ENCODE measurements at places on chromosomes 6 and 20. TPM values are rescaled to one million over a fixed set of nuclear protein-coding genes. Genes with fewer than 3 reads are reported as not detected.
A peak's percentile ranks its signal among the peaks of the same experiment; 100 is the strongest.

BPIFA1 gene
- not detected for total RNA-seq

BPIFB4 gene
- total RNA-seq: not detected

DNA sequence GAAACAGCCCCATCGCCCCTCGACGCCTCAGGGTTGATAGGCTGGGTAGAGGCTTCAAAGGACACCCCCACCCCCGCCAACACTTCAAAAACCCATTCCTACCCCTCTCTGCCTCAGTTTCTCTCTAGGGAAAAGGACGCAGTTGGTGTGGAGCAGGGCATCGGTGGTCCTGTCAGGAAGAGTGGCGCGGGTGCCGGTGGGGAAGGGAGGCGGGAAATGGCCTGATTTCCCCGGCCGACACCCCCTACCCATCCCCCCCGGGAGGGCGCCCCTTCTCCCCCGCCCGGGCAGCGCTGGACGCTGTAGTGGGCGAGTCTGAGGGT lies 367 bp downstream of the NRSN2 start:
- no peak for ATAC-seq

- peak; percentile 50 for ATAC-seq
These were observed 203.4 kb downstream of the MYLK4 start for GRCh38 chr6:2547355-2547754.

ATP6V1G2 gene
- total RNA-seq: not detected

ETV7 gene
- total RNA-seq: 2.1 TPM

SLC22A7 gene
- not detected for total RNA-seq

C6orf163 gene
- total RNA-seq: 1.1 TPM

CPXM1 gene
- total RNA-seq: 2.0 TPM

DNA sequence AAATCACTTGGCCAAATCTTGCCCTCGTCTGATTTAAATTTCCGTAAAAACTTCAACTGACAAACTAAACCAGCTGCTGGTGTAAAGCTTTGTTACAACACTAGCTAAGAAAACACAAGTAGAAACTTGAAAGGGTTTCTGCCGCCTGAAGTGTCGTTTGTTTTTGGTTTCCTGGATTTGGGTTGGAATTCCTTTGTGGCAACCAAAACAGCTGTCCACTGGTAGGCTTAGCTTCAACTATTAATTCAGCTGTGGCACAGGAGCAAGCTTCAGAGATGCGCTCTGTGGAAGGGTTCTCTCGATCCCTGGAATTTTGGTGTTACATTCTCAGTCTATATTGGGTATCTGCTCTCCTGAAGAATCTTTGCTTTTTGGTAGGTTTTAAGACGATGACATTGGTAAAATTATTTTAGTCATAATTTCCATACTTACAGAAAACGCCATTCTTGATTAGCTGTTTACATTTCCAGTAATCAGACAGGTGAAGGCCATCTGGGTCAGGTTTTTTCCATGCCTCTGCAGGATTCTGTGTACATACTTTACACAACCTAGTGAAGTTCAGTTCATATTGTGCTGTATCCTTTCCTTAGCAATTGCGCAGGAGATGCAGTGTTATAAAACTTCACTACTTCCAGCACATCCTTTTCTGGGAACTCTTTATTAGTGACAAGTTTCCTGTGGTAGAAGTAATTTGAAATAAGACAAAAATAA lies 29.9 kb upstream of the SAMD3 start:
- no peak for ATAC-seq

- no peak for ATAC-seq
These were observed 790.1 kb downstream of the TENT5A start for GRCh38 chr6:80962382-80962781.

GRCh38 chr6:43803055-43803782 lies 33.2 kb downstream of the VEGFA start:
- no peak for ATAC-seq

LY6G6D gene
- not detected for total RNA-seq

DNA sequence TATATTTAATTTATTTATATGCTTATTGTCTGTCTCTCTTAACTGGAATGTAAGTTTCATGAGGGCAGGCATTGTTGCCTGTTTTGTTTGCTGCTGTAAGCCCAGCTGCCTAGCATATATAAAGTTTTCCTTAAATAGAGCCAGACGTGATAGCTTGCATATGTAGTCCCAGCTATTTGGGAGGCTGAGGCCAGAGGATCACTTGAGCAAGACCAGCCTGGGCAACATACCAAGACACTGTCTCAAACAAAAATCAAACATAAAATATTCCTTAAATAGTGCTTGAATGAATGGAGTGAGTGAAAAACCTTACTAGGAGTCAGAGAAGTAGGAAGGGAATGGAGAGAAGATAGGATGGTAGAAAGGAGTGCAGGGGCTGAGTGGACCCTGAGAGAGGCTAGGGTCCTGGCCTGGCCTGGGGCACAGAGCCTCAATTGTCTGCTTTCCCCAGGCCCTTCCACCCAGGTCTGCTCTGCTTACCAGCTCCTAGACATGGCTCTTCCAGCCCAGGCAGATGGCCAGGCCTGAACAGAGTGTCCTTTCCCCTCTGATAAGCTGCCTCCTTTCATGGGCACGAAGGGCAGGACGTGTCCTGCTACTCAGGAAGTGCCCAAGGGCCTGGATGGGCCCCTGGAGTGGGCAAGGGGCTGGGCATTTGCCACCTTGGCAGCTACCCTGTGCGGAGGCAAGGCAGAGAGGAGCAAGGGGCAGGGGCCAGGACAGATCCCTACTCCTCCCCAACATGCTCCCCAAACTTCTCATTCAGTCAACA lies 17.7 kb upstream of the BAK1 start:
- no peak for ATAC-seq

- ATAC-seq: no peak
These were observed 1.6 kb downstream of the TPMT start for GRCh38 chr6:18153311-18153703.

PTK7 gene
- 37.3 TPM for total RNA-seq

DNA sequence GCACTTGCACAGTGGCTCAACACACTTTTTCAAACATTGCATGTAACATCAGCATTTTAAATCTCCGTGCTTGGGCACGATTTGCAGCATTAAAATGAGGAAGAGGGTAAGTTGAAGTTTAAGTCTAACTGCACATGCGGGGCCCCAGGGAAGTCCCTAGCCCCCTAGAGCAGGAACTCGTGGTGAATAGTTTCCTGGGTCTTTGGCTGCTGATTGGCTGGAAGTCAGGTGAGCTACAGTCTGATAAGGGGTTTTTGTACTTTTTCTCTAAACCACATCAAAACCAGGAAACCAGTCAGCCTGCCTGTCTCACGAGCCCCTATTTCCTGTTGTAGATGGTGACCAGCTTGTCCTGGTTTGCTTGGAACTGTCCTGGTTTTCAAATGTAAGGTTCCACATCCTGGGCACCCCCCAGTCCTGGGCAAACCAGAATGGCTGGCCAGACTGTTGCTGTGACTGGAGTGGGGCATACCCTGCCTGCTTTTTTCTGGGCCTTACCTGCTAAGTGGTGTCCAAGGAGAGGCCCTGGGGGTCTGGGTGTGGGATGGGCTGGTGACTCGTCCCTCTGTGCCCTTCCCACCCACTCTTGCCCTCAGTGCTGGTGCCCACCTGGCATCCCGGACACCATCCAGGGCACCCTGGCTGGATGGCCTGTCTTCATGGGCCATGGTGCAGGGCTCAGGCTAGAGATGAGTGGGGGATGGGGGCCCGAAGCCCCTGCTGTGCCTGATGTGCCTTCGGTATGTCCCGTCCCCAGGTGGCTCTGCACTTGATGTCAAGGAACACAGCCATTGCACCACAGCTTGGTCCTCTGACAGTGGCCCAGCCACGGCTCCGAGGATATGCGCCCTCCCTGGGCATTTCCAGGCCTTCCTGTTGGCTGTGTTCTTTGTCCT lies 31.8 kb downstream of the SUN5 start:
- ATAC-seq: peak; percentile 64

OR2B6 gene
- not detected for total RNA-seq

DNA sequence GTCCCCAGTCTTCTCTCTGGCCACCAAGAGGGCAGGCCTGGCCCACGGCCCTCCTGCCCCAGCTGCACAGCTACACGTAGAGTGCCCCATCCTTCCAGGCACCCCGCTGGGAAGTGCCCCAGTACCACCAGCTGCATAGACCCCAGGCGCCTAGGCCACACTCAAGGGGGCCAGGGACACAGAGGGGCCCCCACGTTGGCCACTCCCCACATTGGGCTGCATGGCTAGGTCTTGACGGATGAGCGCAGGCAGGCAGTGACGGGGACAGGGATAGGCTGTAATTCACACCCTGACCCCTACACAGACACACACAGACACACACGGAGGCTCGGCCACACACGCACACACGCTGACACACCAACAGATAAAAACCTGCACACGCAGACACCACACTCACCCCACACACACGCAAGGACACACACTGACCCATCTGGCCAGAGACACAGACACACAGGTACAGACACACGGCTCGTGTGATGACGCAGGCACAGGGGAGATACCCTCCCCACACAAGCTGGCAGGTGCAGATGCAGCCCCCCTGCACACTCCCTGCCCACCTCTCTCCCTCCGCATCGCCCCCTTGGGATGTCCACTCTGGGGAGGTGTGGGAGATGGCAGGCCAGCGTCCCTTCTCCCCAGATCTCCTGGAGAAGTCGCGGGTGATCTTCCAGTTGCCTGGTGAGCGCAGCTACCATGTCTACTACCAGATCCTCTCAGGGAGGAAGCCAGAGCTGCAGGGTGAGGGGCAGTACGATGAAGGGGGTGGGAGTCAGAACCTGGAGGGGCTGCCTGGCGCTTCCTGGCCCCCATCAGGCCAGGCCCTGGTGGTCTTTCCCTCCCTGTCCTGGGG lies 30.0 kb downstream of the MYH7B start:
- no peak for ATAC-seq

DNA sequence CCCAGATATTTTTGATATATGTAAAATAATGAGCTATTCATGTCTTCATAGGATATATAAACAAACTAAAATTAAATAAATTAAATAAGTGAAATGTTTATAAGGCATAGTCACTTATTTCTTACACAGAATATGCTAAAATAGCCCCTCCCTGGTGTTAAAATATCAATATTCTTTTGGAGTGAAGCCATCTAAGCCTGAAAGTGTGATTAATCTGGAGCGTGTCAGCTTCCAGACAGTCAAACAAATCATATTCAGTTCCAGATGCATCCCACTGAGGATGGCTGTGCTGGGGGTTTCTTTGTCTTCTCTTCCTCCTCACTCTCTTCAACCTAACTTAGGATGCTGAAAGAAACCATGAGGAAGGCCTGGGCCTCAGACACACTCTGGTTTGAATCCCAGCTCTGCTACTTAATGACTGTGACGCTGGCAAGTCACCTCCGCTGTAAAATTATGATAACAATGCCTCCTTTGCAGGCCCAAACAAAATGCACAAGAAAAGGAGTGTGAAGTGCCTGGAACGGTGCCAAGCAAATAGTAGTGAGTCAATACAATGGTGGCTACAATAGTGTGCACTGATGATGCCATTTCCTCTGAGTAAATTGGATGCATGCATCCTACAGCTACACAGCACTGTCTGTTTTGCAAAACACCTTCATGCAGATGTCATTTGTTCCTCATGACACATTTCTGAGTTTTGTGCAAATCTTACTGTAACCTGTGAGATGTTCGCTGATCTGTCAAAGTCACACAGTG lies 161.4 kb downstream of the FOXC1 start:
- ATAC-seq: peak; percentile 46

DNA sequence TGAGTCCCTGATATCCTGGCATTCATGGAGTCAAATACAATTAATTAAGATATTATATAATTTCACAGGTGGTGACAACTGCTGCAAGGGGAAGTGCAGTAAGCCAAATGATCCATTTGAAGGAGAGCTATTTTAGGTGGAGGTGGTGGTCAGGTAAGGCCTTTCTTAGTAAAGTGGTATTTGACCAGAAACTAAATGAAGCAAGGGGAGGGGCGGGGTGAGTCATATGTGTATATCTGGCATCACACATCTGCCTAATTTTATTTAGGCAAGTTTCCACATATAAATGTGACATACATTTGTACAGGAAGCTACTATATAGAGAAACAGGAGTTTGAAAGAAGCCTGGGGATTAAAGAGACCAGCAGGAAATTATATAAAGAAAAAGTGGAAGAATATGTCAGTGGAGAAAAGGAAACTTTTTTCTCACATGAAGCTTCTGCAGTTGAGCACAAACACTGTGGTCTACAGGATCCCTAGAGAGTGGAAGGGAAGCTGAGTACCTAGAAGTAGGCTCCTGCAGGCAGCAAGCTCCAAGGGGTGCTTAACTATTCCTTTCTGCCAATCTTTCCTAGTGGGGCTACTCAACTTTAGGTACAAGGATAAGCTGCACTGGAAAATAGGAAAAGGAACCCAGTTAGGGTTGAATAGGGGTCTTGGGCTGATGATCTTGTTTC lies 99.6 kb downstream of the OGFRL1 start:
- ATAC-seq: no peak

FILIP1 gene
- total RNA-seq: 0.60 TPM

- ATAC-seq: no peak
These were observed 340.4 kb downstream of the TPBG start for GRCh38 chr6:82704045-82704444.

WFDC11 gene
- total RNA-seq: not detected

- ATAC-seq: peak; percentile 12
These were observed 11.3 kb upstream of the ZNF335 start for GRCh38 chr20:45983279-45983743.

GCM1 gene
- total RNA-seq: not detected

PAX1 gene
- not detected for total RNA-seq

DNA sequence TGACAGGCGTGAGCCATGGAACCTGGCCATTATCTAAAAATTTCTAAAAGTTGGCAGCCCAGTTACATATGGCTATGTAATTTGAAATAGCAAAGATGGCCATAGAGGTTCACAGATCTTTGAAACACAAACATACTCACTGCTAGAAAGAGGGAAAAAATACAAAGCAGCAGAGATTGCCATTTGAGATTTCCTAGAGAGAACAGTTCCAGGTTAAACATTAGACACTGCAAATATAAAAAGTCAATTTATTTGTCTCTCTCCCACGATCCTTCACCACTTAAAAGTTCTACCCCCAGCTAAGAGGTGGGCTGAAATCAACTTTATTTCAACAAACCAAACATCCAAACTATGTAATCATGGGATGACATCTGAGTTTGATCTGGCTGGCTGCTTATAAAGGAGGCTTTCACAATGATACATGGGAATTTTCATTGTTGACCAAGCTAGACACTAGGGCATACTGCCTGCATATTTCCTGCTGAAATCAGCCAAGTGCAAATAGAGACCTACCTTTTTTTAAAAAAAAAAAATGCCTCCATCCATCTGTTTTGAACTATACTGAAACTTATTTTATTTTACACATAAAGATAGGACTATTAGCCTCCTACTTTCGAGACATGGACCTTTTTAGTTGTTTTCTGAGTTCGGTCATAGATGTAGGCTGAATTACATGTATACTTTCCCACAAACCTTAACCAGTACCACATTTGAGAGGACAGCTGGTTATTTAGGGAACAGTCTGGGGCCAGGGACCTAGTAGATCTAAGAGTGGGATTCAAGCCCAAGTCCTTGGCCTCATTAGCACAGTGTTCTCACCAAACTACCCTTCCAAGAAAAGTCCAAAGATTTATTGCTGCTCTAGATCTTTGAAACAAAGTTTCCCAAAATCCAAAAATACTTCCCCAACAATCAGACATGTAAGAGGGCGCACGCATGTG lies 16.6 kb downstream of the DCDC2 start:
- ATAC-seq: no peak

TNFAIP3 gene
- 8.8 TPM for total RNA-seq

- ATAC-seq: peak; percentile 5
These were observed 1.3 kb downstream of the CD24 start for GRCh38 chr6:106973018-106973835.
